ENCODE measurements at places on chromosomes 7 and 10. TPM values are rescaled to one million over a fixed set of nuclear protein-coding genes. Genes with fewer than 3 reads are reported as not detected.

GRCh38 chr7:41695661-41696322 is 7.1 kb downstream of the INHBA start:
- no peak for DNase-seq

- no peak for DNase-seq
Measured at GRCh38 chr7:30231271-30231670, 53.1 kb upstream of the ZNRF2 start.

FFAR4 gene
- polyA plus RNA-seq: not detected

CPA1 gene
- polyA plus RNA-seq: not detected

- DNase-seq: no peak
Measured at GRCh38 chr10:78763651-78764395, 304.9 kb upstream of the ZMIZ1 start.

GRCh38 chr10:115844591-115844990 is 428.4 kb downstream of the GFRA1 start:
- DNase-seq: no peak

ABCA13 gene
- polyA plus RNA-seq: 1.0 TPM

- no peak for DNase-seq
Measured at GRCh38 chr10:103534621-103535498, 41.4 kb downstream of the NEURL1 start.

DNA sequence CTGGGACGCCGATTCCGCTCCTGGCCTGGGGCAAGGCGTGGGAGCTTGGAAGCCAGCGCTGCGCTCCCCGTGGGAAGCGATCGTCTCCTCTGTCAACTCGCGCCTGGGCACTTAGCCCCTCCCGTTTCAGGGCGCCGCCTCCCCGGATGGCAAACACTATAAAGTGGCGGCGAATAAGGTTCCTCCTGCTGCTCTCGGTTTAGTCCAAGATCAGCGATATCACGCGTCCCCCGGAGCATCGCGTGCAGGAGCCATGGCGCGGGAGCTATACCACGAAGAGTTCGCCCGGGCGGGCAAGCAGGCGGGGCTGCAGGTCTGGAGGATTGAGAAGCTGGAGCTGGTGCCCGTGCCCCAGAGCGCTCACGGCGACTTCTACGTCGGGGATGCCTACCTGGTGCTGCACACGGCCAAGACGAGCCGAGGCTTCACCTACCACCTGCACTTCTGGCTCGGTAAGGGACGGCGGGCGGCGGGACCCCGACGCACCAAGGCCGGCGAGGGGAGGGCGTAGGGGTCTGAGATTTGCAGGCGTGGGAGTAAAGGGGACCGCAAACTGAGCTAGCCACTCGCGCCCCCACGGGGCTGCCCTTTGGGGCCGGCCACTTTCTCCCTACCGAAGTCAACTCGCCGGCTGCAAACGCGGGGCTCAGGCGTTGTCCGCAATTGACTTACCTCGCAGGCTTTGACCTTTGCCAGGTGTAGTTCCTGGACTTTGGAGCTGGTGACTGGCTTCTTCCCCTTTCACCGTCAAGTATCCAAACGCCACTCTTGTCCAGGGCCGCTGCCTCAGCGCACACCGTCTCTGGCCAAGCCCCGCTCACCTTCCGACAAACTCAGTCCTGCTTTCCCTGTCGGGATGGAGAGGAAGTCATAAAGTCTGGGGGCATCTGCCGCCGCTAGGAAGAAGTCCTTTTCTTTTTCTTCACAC is at the start of gene SCIN:
Gene SCIN, plus strand, starts transcription at position 187 of the 928 bp plus-strand sequence. Its CDS starts 67 bp downstream, at position 254.
- DNase-seq: no peak

TCERG1L gene
- polyA plus RNA-seq: not detected

DNA sequence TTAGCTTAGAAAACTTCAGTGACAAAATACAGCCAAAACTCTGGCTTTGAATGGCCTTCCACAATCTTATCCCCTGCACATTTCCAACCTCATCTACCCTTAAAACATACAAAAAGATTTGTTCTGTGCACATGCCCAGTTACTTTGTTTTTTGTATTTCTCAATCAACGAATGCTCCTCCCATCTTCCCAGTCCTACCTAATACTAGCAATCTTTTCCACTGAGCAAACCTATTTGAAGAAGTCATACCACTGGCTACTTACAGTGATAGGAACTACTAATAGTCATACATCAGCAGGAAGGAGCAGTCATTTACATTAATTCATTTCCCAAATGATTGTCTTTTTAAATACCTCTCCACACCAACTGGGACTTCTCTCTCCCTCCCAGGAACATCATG is 2.5 kb downstream of the USP54 start:
- DNase-seq: no peak

- DNase-seq: no peak
Measured at GRCh38 chr10:104457543-104457828, 103.9 kb downstream of the CFAP58 start.

DNA sequence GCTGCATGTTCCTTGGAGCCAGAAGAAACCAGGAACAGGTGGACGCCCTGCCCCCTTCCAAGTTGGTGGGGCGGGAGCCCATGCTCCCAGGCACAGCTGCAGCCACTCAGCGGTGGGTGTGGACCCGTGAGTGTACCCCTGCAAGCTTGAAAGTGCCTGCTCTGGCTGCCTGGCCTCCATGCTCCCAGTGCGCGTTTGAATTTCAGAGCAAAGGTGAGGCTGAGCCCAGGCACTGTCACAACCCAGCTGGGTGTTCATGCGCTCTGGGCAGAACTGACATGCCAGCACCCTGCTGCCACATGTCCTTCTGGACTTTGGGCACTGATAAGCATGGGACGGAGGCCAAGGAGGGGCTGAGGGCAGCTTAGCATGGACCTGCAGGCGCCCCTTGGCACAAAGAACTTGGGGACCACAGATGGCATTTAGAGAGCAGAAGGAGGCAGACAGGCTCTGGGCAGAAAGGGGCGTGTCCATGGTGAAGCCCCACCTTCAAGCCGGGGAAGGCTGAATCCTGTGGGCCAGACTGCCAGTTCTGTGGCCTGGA is 402.0 kb upstream of the NRG3 start:
- DNase-seq: no peak

SPDYE18 gene
- polyA plus RNA-seq: not detected

PNLIPRP2 gene
- polyA plus RNA-seq: not detected

GRCh38 chr10:110730345-110731050 is 86.4 kb downstream of the RBM20 start:
- DNase-seq: no peak

DNA sequence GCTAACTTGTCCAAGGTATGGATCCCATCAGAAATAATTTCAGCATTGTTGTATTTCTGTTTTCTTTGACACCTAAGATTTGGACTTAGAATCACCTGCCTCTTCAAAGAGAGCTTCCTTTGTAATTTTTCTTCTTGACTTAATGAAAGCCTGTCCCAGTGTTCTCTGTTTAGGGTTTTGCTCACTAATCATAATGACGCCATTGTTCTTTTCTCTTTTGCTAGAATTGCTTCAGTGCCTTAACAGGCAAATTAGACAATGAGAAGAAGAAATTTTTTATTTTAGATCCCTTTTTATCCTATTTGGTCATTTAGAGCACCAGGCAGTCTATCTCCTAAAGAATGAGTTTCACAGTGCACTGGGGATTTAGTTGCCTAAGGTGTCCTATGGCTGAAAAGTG is 128.5 kb downstream of the SND1 start:
- DNase-seq: no peak

- no peak for DNase-seq
Measured at GRCh38 chr7:131352032-131352431, 24.4 kb downstream of the MKLN1 start.

DNA sequence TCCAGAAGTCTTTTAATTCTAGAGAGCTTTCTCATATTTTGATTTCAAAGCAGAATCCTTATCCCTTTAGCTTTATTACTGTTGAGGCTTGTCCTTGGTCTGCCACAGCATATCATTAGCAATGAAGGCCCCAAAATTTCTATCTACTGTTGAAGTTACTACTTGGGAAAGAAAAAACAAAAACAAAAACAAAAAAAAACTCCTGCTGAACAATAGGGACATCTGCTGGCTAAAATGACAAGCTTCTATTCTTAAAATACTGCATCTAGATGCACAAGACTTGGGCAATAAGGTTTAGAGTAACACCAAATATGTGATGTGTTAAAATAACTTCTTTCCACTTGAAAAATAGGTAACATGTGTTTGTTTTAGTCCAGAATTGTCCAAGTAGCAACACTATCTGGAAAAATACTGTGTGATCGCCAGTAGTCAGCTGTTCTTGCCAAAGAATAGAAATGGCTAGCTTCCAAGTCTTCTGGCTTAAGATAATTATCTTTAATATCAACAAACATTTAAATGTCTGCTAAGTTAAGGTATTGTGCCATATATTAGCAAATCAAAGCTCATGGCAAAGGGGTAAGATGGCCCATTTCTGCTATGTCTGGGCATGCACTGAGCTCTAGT is 3.8 kb upstream of the DMTF1 start:
- peak; percentile 6 for DNase-seq

- DNase-seq: no peak
Measured at GRCh38 chr7:112819536-112819935, 29.3 kb upstream of the TMEM168 start.

PLXNA4 gene
- 0.14 TPM for polyA plus RNA-seq

DNA sequence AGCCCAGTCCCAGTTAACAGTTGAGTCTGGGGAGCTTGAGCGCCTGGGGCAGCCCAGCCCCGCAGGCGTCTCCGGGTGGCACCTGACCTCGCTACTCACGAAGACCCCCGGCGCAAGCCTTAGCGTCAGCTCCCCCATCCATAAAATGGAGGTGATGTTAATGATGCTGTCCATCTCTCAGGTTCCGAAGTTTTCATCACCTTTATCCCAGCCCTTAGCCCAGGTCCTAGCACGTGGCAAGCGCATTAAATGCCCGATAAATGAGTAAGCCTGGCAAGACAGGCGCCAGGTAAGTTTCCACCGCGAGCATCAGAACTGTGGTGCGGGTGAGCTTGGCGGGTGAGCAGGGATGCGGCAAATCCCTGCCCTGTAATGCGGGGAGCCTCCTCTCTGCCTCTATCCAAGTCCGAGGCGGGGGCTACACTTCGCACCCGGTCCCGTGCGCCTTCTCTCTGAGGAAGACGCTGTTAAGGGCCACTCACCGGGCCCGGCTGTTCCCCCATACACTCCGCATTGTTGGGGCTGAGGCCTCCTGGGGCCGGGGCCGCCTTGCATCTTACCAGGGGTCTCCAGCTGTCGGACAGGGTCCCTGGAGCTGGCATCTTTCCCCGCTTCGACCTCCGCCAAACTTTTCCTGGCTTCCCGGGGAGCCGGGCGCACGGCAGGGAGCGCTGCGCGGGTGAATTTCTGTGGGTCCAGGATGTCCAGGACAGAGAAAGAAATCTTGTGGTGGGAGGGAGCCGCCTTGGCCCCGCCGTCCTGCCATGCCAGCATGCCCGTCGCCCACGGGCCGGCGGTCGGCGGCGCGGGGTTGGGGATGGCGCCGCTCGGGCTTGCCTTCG is 444 bp downstream of the NKX1-2 start:
- DNase-seq: peak; percentile 62

DNA sequence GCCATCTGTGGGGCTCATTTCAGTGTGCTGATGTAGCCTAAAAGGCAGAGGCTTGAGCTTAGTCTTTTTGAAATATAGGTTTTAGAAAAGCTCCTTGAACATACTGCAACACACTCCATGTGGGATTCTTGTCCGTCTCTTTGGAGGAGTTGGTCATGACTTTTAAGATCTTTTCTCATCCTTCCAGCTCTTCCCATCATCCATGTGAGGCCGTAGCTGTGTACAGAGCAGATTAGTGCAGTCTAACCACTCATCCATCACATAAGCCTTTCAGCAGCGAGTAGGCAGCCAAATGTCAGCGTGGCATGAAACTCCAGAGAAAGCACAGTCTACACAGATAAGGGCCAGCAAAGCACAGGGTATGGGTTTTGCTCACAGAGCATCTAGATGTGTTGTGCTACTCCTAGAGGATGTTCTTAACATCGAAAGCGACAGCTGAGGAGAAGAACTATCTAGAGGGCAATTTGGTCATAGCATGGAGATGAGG is 28.1 kb upstream of the NPVF start:
- no peak for DNase-seq

GRCh38 chr10:43058716-43059335 is 18.0 kb upstream of the RET start:
- no peak for DNase-seq

DNA sequence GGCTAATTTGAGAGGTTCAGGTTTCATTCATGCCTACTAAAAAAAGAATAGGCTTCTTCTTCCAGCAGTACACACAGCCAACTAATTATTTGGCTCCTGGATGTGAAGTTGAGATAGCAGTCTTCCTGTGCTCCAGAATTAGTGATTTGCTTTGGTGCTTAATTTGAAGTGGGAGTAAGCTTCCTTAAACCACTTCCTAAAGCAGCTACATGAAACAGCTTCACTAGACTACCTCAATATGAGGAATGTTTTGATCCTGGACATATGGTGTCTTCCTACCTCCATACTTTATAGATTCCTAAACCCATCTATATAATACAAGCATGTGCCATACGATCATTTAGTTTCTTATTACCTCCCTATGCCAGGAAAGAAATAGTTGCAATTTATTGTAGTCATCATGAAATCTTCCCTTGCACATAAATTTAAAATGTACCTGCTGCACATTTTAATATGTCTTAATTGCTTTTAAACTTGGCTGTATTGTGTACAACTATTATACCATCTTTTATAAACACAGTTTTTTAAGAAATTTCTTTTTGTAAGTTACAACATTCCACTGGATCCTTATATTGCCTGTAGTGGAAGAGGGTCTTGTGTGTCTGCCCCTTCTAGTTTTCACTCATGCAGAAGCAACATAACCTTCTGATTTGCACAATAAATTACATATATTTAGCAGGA is 8.6 kb downstream of the VIM start:
- no peak for DNase-seq
